ENCODE measurements at places on chromosomes 1 and 21.
A peak's percentile ranks its signal among the peaks of the same experiment; 100 is the strongest.

DNA sequence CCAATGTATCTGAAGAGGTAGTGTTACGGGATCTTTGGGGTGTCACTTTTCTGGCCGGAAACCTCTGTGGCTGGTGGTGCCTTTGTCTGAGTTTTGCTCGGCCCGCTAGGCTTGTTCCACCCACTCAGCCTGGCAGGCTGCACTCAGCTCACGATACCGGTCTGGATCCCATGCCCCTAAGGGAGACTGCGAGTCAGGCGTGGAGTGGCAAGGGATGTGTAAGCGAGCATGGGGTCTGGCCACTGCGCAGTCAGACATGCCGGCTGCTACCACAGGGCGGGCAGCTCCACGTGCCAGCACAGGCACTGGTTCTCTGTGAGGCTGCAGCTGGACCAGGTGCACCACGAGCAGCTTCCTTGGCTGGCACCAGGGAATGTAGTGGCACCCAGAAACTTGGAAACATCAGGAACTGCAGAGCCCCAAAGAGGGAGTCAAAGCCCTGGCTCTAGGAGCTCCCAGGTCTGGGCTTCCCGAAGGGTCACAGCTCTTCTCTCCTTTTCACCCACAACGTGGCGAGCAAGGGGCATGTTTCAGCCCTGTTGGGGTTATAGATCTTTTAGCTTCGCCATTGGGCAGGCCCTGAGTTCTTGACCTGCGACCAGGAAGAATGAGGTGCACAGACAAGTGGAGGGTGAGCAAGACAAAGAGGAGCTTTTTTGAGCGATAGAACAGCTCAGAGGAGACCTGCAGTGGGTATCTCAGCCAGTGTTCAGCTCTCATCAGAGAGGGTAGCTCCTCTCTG lies 23.8 kb upstream of the LRRC8C start:
- peak; percentile 83 for DNase-seq

DNA sequence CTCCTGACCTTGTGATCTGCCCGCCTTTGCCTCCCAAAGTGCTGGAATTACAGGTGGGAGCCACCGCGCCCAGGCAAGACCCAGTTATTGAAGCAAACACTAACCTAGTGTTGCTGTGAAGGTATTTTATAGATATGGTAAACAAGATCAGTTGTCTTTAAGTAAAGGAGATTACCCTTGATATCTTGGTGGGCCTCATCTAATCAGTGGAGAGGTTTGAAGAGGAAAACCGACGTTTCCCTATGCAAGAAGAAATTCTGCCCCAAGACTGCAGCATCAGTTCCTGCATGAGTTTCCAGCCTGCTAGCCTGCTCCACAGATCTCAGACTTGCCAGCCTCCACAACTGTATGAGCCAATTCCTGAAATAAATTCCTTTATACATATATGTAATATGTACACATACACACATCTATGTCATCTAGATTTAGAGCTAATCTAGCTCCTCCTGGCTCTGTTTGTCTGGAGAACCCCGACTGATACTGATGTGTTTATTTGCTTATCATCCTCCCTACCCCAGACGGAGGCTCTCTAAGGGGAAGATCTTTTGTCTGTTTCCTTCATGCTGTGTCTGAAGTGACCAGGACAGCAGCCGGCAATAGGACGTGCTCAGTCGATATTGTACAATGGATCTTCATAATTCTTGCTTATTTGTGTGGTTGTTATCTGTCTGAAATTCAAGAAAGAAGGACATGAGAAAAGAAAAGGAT lies 90.9 kb downstream of the IER5 start:
- no peak for DNase-seq

- DNase-seq = peak; percentile 42
Measured at GRCh38 chr21:46056450-46056903, 41.4 kb upstream of the COL6A2 start.

- DNase-seq = no peak
Measured at GRCh38 chr21:39451332-39452206, at the start of gene SH3BGR. SH3BGR (plus strand) TSS chr21:39451970; CDS start chr21:39452097, 127 bp downstream.

DNA sequence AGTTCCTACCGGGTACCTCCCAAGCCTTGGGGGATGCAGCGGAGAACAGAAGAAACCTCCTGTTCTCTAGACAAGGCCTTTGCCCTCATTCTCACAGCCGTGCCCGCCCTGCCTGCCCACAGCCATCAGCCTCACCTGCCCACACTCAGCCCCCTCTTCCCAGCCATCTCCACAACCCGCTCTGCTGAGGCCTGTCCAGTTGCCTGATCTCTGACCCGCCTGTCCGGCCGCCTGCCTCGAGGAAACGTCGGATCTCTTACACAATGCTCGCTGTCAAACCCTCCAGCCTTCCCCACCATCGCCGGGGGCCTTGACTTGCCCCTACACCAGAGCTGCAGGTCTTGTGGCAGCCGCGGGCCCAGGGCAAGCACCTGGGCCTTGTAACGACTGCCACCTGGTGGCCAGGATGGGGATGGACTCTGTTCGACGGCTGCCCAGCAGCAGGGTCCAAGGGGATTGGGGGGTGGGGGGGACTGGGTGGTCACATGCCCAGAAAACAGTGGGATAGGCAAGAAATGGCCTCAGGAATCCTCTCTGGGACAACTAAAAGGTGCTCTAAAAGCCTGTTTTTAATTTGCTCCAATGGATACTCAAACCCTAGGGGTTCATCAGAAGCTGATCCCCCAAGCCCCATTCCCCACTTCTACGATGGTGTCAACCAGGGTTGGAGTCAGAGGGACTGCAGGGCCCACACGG lies 31.0 kb downstream of the SLC45A1 start:
- DNase-seq = peak; percentile 78

DNA sequence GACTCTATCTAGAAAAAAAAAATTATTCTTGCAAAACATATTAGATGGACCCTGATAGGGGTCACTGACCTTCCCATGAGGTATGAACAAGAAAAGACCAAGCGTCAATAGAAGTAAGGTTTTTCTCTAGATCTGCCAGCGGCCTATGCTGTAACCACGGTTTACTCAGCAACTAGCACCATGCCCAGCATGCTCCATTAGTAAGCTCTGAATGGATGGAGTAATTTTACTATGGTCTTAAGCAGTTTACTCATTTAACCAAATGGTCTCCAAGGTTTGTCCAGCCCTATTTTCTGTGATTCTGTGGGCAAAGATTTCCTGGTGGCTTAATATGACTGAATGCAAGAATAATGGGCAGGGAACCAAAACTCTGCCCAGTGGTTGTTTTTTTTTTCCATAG lies 113.9 kb downstream of the ADSS2 start:
- DNase-seq = no peak

DNA sequence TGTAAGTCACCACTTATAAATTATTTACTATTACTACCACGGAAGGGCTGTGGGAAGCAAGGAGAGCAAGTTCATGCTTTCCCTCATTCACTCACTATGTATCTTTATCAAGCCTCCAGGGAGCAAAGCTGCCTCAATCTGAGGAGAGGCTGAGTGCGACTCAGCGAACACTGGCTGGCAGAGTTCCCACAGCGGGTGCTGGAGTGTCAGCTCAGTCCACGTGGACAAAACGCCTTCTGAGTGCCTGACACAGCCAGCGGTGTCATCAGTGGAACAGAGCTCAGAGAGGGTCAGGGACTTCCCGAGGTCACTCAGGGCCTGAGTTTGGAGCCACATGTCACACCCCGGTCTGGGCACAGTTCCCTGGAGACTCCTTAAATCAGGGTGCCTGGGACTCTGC lies 16.9 kb downstream of the MATN1 start:
- DNase-seq = no peak

DNA sequence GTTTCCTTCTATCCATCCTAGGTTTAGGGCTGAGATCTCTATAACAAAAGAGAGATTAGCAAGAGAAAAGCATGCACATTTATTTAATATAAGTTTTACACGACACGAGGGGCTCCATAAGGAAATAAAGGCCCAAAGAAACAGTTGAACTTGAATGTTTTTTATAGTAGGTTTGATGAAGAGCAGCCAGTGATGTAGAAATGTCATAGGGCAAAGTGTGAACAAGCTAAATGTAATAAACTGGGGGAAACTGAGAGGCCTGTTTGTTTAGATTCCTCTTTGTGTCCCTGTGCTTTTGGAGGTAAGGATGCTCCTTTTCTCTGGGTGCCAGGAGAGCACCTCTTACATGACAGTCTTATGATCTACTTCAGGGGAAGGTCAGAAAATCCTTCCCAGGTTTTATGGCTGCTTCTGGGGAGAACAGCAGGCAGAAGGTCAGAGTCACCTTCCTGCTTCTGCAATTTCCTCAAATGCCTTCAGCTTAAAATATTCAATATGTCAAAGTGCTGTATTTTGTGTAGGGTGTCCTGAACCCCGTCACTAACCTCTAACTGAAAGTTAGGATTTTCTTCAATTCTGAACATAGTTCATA lies 9.5 kb upstream of the HORMAD1 start:
- DNase-seq = no peak

DNA sequence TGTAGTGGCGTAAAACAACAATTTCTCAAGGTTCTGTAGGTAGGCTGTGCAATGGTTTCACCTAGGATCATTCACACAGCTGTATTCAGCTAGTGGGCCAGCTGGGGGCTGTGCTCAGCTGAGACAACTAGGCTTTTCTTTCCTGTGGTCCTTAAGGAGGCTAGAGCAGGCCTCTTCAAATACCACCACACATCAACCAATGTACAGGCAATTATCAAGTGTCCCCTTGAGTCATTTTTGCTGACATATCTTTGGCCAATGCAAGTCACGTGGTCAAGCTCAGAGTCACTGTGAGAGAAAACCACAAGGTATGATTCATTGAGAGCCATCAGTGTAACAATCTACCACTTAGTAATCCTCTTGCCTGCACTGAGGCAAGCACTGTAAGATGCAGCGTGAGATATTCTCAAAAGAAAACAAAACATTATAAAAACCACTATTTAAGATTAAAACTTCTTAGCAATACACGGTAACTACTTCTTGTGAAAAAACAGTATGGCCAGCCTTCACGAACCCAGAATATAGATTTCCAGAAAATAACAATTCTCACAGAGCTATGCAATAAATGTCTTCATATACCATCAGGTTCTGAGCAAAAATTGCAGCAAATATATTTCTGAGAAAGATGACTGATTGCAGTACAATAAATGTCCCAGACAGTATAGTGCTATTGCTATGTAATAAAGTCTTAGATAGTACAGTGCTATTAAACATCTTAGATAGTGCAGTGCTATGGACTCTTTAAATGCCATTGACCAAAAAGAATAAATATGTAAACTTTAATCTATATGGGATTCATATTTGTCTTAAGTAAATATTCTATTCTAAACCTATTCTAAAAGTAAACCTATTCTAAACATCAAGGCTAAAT lies 55.3 kb downstream of the NME7 start:
- DNase-seq = peak; percentile 47

DNA sequence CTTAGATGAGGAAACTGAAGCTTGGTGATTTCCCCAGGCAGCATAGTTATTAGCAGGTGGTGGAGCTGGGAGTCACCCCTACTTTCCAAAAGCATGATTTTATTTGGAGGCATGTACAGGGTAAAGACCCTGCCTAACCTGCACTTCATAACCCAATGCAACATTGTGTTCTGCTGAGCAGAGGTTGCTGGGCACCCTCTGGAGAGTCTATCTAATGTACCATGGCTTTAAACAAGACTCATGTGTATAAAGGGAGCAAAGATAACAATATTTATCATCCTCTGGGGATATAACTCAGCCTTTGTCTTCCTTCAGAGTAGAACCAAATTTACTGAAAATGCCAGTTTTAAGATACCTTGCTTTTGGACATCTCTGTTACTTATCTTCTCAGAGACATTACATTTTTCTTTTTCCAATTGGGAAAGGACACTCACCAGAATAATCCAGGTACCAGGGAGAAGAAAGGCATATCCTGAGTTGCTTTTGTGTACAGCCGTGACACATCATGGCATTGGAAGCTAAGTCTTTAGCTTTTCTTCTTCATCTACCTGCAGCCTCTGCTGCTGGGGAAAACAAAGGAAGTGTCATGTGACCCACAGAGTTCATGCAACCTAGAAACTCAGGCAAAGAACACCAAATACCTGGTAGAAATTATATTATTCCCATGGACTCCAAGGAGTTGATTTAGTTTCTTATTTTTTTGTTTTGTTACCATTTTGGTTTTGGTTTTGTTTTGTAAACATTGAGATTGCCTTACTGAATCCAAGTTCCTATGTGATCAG lies 39.6 kb downstream of the ELAVL4 start:
- no peak for DNase-seq

DNA sequence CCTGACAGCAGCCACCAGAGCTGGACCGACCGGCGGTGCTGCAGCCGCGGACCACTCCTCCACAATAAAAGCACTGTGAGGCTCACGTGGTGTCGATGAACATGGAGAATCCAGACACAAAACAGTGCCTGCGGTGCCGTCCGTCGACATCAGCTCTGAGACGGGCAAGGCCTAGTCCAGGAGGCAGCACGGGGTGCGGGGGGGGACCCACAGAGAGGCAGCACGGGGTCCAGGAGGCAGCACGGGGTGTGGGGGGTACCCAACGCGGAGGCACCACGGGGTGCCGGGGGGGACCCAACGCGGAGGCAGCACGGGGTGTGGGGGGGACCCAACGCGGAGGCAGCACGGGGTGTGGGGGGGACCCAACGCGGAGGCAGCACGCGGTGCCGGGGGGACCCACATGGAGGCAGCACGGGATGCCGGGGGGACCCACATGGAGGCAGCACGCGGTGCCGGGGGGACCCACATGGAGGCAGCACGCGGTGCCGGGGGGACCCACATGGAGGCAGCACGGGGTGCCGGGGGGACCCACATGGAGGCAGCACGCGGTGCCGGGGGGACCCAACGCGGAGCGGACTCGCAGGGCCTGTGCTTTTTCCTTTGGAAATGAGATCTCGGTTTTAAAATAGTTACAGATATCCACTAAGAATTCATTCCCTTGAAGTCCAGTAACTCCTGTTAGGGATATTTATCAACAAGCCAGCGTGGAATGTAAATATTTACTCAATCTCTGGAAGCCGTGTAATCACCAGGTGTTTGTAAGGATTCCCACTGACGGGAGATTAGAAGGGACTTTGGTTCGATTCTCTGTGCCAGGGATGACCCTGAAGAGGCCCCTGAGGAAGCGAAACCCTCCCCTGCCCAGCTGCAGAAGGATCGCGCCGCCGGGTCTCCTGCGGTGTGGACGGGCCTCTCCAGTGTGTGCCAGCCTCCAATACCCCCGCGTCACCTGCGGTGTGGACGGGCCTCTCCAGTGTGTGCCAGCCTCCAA lies 52.1 kb downstream of the COL6A1 start:
- DNase-seq = no peak

DNA sequence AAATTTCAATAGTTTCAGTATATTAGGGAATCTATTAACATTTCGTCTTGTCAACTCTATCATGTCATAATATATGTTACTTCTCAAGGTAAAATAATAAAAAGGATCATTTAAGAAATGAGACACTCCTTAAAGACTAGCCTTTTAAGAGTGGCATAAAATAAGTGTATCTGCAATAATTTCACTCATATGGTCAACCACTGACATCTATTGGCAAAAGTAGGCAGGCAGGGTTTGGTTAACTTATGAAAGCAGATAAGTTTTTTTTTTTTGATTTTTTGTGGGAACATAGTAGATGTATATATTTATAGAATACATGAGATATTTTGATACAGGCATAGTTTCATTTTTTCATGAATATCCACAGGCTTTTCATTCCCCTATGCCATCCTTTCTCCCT lies 5.5 kb upstream of the RGS21 start:
- DNase-seq = no peak

GRCh38 chr1:226568975-226569741 lies 20.6 kb downstream of the STUM start:
- no peak for DNase-seq

Measured in activated T-cell treated with anti-CD3 and anti-CD28 coated beads, Interleukin-2, amount 50 U/mL, for 48 hours (primary cell).